ENCODE measurements at places on chromosomes 3 and 15.

DNA sequence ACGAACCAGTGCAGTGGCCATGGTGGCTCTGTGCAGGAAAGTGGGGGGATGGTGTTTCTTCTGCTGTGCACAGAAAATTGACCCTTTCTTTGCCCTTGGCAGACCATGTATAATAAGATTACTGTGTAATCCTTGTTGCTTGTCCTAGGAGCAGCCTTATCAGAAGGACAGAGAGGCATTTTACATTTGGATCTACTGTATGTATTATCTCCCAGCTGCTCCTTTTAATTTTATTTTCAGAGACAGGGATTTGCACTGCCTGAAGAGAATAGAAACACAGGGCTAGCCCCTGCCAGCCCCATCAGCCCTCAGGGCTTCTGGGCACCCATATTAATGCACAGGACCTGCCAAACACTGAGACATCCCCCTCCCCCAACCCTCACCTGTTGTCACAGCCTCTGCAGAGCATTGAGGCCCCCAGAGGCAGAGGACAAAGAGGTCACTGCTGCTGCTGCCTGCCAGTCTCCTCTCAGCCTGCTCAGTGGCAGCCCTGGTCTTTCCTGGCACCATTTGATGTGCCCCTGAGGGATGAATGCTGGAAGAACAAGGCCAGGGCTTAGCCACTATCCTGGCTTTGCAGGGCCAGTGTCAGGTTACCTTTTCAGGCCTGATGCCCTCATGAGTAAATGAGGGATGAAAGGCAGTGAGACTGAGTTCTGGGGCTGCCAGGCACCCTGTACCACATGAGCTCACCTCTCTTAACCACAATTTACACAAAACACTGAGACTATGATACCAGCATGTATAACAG is 533.4 kb downstream of the NTRK3 start:
- DNase-seq: no peak

GRCh38 chr3:106750092-106750491 is 627.1 kb upstream of the CCDC54 start:
- no peak for DNase-seq

DNA sequence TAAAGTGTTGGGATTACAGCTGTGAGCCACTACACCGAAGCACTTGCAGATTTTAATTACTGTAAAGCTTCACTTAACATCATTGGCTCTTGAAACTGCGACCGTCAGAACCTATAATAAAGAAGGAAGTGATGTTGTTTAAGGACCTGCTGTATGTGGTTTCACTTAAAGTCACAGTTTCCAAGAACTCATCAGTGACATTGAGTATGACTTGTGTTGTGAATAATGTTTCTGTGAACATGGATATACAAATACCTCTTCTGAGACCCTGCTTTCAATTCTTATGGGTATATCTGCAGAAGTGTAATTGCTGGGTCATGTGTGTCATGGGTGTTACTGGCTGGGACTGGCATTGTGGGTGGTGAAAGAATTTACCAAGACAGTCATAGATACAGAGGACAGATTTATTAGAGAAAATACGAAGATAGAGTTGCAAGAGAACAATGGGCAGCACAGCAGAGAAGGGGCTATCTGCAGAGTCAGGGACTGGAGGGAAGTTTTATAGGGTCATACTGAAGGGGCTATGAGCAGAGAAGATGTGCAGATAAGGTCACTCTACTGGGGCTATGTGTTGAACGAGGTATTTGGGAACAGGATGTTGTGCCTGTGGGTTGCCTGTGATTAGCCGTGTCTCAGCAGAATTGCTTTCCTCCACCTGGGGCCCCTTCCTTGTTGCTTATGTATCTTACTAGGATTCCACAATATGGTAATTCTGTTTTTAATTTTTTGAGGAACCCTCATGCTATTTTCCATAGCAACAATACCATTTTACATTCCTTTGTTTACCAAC is 4.5 kb downstream of the NDUFB5 start:
- no peak for DNase-seq

GRCh38 chr15:62684123-62684808 is 358.3 kb upstream of the TPM1 start:
- DNase-seq: no peak

GRCh38 chr3:69838696-69839515 is 99.6 kb downstream of the MITF start:
- DNase-seq: peak; percentile 10

- peak; percentile 46 for DNase-seq
Observed at GRCh38 chr3:55720614-55721013, 233.5 kb upstream of the WNT5A start.

GRCh38 chr3:88059380-88060170 is 520 bp downstream of the ZNF654 start:
- peak; percentile 8 for DNase-seq

- DNase-seq: no peak
Observed at GRCh38 chr15:70219256-70219895, 121.7 kb upstream of the TLE3 start.

DNA sequence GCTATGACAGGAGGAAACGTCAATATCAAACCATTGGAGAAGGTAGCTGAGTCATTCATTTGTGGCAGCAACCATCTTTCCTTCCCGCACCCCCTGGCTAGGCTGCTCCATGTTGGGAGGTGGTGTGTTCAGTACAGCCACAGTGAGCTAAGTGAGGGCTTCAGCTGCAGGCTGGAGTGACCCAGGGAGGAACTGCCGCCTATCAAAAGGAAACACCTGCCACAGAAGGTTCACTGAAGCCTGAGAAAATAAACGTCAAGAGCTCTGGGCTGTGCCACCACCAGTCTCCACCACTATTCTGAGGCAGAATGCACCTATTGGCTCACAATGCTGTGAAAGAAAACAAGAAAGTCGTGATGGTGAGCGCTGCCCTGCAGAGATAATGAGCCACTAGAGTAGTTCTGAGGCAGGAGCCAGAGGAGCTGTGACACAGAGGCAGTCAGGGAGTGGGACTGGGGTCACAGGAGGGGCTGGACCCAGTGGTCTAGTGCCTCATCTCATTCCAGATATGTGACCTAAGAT is 34.8 kb upstream of the CD47 start:
- no peak for DNase-seq

- DNase-seq: no peak
Observed at GRCh38 chr3:193737191-193737751, 144.3 kb downstream of the OPA1 start.

DNA sequence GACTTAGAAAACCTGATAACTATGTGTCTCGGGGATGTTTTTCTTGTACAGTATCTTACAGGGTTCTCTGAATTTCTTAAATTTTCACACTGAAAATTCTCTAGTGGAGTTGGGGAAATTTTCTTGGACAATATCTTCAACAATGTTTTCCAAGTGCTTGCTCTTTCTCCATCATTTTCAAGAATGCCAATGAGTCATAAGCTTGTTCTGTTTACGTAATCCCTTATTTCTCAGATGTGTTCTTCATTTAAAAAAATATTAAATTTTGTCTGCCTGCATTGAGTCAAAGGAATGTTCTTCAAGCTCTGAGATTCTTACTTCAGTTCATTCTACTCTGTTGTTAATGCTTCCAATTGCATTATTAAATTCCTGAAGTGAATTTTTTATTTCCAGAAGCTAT is 21.9 kb upstream of the PLSCR2 start:
- peak; percentile 75 for DNase-seq

- peak; percentile 93 for DNase-seq
Observed at GRCh38 chr3:49805367-49805782, 2.3 kb downstream of the INKA1 start.

GRCh38 chr3:143974271-143975238 is 2.9 kb downstream of the DIPK2A start:
- peak; percentile 55 for DNase-seq

GRCh38 chr3:150426292-150426691 is 18.2 kb downstream of the TSC22D2 start:
- no peak for DNase-seq

DNA sequence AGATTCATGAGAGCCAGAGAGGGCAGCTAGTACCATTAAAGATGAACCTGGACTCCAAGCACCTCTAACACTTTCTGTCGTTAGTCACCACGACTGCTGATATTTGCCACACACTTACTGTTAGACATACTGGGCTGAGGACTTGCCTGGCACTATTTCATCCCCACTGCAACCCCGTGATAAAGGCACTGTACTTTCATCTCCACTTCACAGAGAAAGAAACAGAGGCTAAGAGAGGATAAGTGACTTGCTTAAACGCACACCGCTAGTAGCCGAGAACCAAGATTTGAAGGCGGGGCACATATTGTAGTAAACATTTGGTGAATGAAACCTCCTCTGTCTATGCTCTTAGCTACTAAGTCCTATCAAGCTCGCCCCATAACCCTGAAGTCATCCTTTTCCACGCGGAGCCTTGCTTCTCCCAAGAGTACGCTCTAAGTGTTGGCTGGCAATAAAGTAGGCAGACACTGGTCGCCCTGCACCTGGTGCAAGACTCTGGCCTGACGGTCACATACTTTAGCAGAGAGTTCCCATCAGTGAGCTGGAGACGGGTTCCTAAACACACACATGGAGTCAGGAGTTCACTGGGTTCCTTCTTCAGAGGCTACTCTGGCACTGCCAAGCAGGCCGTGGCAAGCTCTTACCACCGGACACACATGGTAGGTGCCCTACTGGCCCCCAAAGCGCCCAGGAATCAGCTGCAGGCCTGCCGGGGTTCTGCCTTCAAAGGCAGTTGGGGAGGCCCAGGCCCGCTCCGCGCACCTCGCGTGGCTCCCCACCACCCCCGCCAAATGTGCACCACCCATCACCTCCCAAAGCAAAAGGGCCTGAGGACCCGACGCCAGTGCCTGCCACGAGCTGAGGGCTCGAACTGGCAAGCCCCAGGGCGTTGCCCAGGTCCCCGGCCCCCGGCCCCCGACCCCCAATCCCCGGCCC is 951 bp downstream of the POMGNT2 start:
- no peak for DNase-seq

GRCh38 chr15:23797747-23798446 is 110.8 kb upstream of the NDN start:
- no peak for DNase-seq

DNA sequence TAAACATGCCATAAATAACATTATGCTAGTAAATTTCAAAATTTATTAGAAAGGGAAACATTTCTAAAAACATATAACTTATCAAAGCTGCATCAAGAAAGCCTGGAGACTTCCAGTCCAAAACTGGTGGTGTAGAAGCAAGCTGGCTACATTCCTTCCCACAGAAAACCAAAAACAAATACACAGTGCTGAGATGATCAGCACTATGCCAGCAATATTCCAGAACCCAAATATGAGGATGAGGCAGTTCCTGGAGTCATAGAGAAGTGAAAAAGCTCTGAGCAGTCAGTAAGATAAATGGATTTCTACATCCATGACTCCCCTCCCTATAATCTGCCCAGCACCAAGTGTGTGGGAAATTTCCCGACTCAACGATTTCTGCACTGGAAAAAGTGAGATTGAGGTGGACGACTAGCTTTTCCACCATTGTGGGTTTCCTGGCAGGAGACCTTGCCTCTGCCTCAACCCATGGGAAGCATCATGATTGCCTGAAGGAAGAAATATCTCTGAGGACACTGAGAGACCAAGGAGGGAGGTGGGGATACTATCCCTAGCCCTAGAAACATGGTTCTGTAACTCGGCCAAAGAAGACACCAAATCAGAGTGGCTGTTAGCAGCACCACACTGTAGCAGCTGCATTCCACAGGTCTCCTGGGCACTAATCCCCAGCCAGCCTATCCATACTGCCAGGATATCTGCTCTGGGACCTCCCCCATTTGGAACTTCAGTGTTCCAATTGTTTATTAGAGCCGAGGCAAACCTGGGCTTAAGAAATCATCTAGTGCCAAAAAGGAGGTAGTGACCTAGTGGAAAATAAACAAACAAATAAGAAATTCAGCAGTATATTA is 11.8 kb upstream of the CLN6 start:
- peak; percentile 11 for DNase-seq

DNA sequence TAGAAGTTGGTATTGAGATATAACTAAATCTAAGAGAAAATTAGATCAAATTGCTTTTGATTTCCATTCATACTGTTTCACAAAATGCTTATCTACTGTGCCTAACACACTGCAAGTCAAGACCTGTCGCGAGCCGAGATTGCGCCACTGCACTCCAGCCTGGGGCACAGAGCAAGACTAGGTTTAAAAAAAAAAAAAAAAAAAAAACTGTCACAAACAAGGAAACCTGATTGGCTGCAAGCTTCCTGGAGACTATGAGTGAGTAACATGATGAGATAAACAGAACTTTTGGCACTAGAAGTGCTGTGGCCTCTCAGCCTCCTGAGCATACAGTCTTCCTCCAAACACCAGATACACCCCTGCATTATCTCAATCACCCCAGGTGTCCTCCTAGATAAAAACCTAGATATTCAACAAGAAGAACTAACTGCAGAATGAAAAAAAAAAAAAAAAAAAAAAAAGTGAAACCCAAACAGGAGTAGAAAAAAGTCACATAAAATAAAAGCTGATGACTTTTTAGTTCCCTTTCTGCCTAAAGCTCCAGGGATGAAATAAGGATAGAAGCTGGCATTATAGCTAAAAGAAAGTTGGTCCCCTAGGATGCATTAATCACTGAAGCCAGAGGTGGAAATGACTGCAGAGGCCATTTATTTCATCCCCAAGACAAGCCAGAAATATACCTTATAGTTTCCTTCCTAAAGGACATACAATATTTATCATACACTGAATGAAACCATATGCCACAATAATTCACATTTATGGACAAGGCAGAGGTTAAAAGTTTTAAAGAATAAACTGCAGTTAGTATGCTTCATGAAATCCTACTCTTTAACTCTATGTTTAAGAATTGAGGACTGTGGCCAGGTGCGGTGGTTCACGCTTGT is 82.4 kb downstream of the P3H2 start:
- DNase-seq: peak; percentile 64

- no peak for DNase-seq
Observed at GRCh38 chr15:91741986-91742385, 111.5 kb upstream of the SLCO3A1 start.

- no peak for DNase-seq
Observed at GRCh38 chr15:73069109-73069508, 16.8 kb downstream of the NEO1 start.

GRCh38 chr15:70195587-70196305 is 98.0 kb upstream of the TLE3 start:
- DNase-seq: peak; percentile 72

- no peak for DNase-seq
Observed at GRCh38 chr15:65900488-65900887, 31.2 kb downstream of the RAB11A start.

DNA sequence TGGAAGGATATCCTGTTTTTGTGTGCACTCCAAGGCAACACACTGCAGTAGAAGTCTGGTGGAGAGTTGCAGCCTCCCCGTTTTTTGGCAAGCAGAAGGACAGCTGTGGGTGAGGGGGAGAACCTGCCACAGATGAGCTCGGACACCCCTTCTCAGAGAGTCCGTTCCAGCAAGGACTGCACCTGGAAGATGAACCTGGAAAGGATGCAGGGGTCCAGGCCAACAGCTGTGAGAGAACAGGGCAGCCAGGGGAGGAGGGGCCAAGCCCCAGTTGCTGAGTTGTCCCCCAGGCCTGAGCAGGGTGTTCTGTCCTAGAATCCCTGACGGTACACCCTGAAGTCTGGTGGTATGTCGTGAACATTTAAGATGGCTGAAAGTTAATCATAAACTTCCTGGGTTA is 30.2 kb downstream of the ZXDC start:
- no peak for DNase-seq
